Stimulated activated naive CD4-positive, alpha-beta T cell (primary cell): ENCODE measurements at places on chromosomes 3 and 15.

- no peak for DNase-seq
Measured at GRCh38 chr3:9550999-9551398, 2.6 kb downstream of the LHFPL4 start.

- no peak for DNase-seq
Measured at GRCh38 chr3:119084371-119085069, 49.9 kb upstream of the IGSF11 start.

DNA sequence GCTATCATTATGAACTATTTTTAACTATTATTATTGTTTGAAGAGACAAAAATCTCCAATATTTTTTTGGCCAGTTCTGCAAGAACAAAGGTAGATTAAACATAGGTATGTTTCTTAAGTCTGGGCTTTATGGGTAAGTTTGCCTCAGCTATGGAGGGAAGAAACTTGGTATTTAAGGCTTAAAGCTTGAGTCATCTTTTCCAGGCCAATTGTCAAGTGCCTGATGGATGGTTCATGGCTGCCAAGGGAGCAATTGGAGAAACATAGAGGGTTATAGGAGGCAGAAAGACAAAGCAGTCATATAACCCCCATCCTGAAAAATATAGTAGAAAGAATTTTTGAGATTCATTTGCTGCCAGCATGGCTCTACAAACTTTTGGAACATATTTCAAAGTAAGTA lies 7.2 kb upstream of the STAC start:
- DNase-seq: no peak

DNA sequence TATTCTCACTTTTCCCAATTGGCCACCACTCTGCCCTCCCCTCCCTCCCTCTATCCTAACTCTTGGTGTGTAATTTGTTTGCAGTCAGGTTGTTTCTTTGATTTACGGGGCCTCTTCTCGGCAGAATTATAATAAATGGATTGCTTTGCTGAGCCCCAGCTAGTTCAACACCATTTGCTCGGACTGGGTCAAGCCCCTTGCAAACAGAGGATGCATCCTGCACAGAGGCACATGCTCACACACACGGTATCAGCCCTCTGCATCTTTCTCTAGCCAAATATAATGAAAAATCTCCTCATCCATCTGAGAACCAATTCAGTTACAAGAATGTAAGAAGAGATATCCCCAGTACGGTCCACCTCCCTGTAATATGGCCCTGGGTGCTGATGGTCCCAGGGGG lies 97.7 kb downstream of the EPHB1 start:
- DNase-seq: no peak

- DNase-seq: no peak
Measured at GRCh38 chr3:100796556-100796955, 87.3 kb downstream of the TFG start.
